Activated T-cell treated with anti-CD3 and anti-CD28 coated beads, Interleukin-2, amount 50 U/mL, for 48 hours (primary cell): ENCODE measurements at places on chromosomes 1 and 21.

DNA sequence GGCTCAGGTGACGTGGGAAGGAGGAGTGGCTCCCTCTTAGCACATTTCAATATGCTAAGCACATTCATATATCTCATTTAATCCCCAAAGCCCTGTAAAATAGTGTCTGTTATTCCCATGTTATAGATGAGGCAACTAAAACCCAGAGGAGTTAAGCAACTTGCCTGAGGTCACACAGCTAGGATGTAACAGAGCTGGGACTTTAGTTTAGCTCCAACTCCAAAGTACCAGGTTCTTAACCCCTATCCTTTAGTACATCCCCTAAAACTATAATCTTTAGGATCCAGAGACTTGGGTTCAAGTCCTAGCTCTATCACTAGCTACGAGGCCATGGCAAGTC lies 48.5 kb downstream of the LGR6 start:
- DNase-seq: no peak

DNA sequence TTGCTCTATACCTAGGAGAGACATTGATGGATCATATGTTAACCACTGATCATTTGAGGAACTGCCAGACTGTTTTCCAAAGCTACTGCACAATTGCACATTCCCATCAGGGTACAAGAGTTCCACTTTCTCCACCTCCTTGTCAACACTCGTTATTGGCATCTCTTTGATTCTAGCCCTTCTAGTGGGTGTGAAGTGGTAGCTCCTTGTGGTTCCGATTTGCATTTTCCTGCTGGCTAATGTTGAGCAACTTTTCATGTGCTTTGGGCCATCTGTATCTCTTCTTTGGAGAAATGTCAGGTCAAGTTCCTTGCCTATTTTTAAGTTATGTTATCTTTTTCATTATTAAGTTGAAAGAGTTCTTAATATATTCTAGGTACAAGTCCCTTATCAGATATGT lies 90.1 kb downstream of the DMRTB1 start:
- no peak for DNase-seq

DNA sequence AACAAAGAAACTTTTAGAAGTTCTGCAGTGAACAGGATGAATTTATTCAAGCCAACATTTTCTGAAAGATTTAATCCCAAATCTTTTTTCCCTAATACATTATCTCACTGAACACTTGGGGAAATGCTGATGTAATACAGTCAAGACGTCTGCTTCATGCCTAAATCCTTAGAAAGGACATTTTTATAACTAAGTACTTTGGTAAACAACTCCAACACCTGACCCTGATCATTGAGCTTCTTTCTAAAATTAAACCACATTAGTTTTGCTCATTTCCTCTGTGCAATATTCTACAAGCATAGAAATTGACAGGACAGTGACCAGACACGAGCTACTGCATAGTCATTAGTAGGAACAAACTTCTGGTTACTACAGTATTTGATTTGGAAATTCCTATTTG lies 183.5 kb downstream of the TPR start:
- DNase-seq: no peak

- DNase-seq: peak; percentile 59
These were observed 9.9 kb downstream of the TOR1AIP2 start for GRCh38 chr1:179867493-179868330.

- peak; percentile 37 for DNase-seq
These were observed 18.8 kb upstream of the FASLG start for GRCh38 chr1:172640111-172640510.

DNA sequence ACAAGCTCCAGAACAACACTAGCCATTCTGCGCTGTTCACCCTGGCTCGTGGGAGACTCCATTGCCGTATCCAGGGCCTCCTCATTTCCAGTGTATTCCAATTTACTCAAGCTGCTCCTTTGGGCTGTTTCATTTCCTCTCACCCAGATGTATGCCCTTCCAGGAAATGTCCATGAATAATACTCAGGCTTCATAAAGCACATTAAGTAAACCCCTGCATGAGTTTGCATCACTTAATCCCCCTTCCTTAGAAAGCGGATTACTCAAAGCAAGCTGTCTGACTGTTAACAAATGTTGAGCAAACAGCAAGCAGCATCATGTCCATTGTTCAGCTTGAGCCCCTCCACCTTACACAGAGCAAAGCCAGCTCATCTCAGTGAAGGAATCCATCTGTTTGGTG lies 403.6 kb upstream of the PBX1 start:
- DNase-seq: no peak

DNA sequence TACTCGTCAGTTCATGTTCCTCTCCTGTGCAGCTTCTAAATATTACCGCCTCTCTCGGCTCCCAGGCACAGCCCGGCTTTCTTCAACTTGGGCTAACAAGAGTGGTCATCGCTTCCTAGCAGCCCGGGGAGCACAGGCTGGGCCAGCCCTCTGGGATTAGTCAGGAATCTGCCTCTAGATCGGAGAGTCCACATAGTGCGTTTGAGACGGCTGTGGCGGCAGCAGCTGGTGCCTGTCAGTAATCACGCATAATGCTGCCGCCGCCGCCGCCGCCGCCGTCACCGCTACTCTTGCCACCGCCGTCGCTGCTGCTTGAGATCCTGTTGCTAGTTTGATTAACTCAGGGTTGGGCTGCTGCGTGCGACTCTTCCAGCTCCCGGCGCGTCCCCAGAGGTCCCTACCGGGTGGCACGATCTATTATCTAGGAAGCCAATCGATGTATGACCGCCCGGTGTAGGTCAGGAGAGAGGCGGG lies at the start of gene RXRG:
RXRG (minus strand) TSS at position 230 of the 474 bp plus-strand sequence. CDS start 233 bp downstream, outside the sequence.
- peak; percentile 45 for DNase-seq

- no peak for DNase-seq
These were observed 47.0 kb downstream of the EXO1 start for GRCh38 chr1:241895013-241895412.

DNA sequence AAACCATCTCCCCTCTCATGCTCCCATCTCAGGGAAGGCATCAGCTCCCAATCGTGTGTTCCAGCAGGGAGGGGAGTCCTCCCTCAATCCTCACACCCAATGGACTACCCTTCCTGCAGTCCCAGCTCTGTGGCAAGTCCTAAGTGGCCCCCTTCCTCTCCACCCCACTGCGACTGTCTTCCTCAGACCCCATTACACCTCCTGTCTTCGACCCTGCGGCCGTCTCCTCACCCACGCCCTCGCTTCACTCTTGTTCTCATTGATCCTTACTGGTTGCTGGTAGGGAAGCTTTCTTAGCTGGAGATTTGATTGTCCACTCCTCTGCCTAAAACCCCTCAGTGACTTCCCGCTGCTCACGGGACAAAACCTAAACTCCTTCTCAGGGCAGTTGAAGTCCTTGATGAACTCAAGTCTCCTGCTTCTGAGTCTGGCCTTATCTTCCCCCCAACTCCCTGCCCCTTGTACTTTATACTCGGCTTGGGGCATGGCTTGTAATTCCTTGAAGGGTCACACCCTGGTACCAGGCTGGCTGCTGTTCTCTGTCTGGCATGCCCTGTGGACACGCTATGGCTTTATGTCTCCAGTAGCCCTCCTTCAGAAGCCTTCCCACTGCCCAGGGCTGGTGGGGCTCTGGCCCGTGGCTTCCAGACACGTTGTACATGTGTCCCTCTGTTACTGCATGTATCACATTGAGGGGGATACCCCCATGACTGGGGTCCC lies 2.3 kb upstream of the EPS8L3 start:
- DNase-seq: no peak

GRCh38 chr1:41862384-41863221 lies 56.1 kb downstream of the HIVEP3 start:
- DNase-seq: peak; percentile 74

GRCh38 chr1:54425152-54425584 lies 19.0 kb upstream of the SSBP3 start:
- no peak for DNase-seq

- DNase-seq: no peak
These were observed 41.1 kb upstream of the DUSP10 start for GRCh38 chr1:221782970-221783369.

DNA sequence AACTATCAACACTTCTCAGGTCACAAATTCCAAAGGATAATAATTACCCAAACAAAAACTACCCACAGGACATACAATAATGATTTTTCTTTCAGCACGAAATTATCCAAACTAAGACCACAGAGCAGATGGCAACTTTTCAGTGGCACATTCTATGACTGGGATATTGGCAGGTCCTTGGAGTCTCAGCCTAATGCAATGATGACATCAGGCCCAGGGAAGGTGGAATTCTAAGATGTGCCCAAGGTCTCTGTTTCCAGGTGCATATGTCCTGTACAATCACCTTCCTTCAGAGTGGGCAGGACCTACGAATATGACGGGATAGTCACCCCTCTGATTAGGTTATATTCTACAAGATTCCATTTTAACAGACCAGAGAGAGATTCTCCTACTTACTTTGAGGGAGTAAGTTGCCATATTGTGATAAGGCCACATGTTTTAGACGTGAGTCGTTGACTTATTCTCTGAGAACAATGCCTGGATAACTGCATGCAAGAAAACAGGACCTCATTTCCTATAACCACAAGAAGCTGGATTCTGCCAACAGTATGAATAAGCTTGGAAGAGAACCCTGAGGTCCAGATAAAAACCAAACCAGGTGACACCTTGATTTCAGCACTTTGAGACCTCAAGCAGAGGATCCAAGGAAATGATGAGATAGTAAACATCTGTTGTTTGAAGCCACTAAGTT lies 69.9 kb downstream of the ZC3H11B start:
- DNase-seq: no peak

DNA sequence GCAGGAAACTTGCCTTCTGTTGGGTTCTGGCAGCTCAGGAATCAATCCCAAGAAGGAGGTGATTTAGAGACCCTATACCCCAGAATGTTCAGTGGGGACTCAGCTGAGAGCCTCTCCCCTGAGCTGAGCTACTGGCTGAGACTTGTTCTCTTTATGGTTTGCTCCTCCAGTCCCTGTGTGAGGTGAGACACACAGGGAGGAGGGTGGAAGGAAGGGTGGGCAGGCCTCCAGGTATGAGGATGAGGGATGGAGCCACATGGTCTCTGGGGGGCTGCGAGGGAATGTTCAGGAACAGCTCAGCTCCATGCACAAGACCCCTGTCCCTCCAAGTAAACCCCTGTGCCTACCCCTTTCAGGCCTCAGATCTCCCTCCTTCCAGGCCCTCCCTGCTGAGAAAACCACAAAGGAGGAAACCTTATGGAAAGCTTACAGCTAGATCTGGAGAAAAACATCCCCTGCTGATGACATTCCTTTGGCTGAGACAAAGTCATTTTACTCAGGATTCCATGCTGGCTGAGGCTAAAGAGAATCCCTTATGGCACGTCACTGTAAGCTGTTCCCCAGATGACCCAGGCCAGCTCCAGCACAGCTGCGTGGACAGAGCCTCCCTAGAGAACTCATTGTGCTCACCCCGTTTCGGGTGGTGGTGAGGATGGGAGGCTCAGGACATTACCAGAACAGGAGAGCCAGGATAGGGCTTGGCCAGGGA lies 91.5 kb upstream of the IPO9 start:
- DNase-seq: no peak

DNA sequence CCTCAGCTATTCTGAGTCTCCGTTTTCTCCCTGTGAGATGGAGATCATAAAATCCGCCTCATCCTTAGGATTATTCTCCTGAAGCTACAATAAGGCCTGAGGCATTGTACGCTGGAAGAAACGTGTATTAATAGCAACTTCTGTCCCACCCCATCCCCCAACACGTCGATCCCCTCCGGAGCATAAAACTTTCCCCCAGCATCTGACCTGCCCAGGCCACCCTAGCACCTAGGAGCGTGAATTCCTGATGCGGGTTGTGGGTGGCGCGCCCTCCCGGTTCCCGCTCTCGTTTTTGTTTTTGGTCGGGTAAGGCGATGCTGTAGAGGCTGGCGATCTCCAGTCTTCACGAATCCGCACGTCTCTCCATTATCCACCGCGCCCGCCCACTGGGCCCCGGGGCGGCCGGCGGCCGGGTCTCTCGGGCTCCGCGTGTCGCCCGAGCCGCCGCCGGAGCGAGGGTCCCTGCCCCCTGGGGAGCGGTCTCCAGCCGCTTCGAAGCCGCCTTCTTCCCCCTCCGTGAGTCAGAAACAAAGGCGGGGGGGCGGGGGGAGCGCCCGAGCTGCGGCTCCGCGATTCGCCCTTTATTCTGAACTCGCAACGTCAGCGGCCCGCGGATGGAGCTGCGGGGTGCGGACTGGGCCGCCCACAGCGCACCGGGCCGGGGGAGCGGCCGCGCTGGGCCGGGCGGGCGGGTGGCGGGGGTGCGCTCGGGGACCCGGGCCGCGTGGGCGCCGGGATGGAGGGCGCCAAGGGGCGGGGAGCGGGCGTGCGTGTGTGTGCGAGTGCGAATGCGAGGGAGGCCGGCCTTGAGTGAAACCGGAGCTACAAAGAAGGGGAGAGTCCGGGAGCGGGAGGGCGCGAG lies at the start of gene PLEKHO1:
PLEKHO1 (plus strand) TSS at position 646 of the 862 bp plus-strand sequence. CDS start 342 bp downstream, outside the sequence.
- DNase-seq: peak; percentile 86

- peak; percentile 73 for DNase-seq
These were observed 23.3 kb downstream of the ZBTB17 start for GRCh38 chr1:15952317-15953258.

DNA sequence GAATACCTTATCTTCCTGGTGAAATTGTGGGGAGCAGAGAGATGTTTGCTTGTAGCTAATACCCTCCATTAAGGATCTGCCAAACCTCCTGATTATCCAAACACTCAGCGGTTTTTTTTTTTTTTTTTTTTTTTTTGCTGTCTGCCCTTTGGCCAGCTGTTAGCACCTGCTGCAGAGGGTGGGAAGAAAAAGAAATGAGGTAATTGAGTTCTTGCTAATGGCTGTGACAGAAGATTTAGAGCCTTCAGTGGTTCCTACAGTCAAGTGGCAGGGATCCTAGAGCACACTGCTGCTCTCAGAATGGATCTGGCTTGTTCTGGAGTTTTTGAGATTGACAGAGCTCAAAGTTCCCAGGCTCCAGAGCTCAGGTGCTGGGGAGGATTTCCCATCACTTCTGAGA lies 342.5 kb downstream of the DISC1 start:
- DNase-seq: no peak

DNA sequence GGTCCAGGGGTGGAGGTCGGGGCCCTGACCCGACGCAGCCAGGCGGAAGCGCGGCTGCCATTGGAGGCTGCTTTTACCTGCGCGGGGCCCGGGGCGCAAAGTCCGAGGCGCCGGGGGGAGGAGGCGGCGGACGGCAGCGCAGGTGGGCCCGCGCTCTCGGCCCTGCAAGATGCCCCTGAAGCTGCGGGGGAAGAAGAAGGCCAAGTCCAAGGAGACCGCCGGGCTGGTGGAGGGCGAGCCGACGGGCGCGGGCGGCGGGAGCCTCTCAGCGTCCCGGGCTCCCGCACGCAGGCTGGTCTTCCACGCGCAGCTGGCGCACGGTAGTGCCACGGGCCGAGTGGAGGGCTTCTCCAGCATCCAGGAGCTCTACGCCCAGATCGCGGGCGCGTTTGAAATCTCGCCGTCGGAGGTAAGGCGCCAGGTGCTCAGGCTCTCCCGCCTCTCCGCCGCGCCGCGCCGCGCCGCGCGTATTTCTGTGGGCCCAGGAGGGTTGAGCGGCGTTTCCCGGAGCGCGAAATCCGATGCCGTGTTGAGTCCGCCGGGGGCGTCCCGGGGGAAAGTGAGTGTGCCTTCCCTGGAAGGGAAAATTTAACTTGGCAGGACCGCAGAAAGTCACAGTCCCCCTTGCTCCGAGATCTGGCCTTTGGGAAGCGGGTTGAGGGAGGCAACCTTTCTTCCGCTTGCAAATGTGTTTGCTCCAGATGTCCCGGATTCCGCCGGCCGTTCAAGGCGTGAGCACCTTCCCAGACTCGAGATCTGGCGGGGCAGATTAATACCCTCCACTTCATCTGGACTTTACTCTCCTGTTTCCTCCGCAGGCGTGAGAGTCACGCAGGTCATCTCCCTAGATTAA lies at the start of gene GIPC2:
GIPC2 (plus strand) TSS at position 41 of the 853 bp plus-strand sequence; CDS start at position 170, 129 bp downstream.
- peak; percentile 62 for DNase-seq

GRCh38 chr1:107865627-107866026 lies 99.4 kb downstream of the VAV3 start:
- DNase-seq: no peak
